Endodermal cell (in vitro differentiated cells): ENCODE measurements at places on chromosomes 1 and 21. TPM values are rescaled to one million over a fixed set of nuclear protein-coding genes. Genes with fewer than 3 reads are reported as not detected.

S100B gene
- not detected in 2 replicates for total RNA-seq

ZBTB21 gene
- 17.1 and 17.3 TPM in 2 replicates for total RNA-seq

PROX1 gene
- 1.5 and 1.9 TPM in 2 replicates for total RNA-seq

TFF3 gene
- 5.2 and 5.5 TPM in 2 replicates for total RNA-seq

PDZK1 gene
- 39.0 and 47.2 TPM in 2 replicates for total RNA-seq

LCE2B gene
- total RNA-seq = not detected in 3 replicates

OR2L13 gene
- not detected in 3 replicates for total RNA-seq

KCNJ6 gene
- 0.07 and 0.33 TPM in 2 replicates for total RNA-seq

RGL1 gene
- 2.6 and 4.1 TPM in 2 replicates for total RNA-seq

ACTN2 gene
- total RNA-seq = 0.77 and 0.79 TPM in 2 replicates
